ENCODE measurements at places on chromosomes 6 and 20.

- H3K27me3 ChIP-seq: peaks cover 50% of the 10 kb centered on the region
- no peaks in the 10 kb centered on the region for H3K4me1 ChIP-seq
- H3K4me3 ChIP-seq: no peak overlapping the region
- no peaks in the 10 kb centered on the region for H3K36me3 ChIP-seq
- no peak for DNase-seq
Observed at GRCh38 chr20:4837760-4838159, 116.1 kb downstream of the PRND start.

DNA sequence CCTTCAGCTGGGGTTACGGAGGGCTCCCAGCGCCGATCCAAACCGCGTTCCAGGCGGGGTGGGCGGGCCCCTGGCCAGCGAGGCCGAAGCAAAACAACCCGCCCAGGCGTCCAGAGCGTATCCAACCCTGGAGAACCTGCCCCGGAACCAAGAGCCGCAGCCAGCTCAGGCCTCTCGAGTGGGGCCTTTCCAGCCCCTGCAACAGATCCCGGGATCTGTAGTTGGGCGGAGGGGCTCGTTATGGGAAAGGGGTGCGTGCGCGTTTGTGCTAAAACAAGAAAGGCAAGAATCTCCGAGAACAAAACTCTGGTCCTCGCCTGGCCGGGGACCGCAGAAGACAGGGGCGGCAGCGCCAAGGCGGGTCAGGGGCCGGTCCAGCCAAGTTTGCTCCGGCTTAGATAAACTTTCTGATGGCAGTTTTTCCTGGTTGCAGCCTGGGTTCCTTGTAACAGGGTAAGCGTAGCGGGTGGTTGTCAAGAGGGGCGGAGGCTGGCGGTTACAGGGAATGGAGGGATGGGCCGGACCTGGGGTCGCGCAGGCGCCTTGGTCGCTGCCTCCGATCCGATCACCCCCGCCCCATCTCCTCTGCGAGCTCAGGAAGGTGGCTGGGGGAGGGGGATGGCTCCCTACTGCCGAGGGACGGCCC, 448 bp upstream of the RIN2 start:
- no peak for DNase-seq
- H3K27ac ChIP-seq: no peak overlapping the region
- no peaks in the 10 kb centered on the region for H3K36me3 ChIP-seq
- no peaks in the 10 kb centered on the region for H3K4me1 ChIP-seq
- H3K27me3 ChIP-seq: peaks cover 49% of the 10 kb centered on the region

GRCh38 chr6:21886542-21887151, 293.1 kb downstream of the SOX4 start:
- peaks cover 9% of the 10 kb centered on the region for H3K4me1 ChIP-seq
- H3K27me3 ChIP-seq: no peaks in the 10 kb centered on the region
- no peak overlapping the region for H3K27ac ChIP-seq
- no peak overlapping the region for H3K4me3 ChIP-seq

- no peak for DNase-seq
- no peaks in the 10 kb centered on the region for H3K27me3 ChIP-seq
- H3K36me3 ChIP-seq: no peaks in the 10 kb centered on the region
- no peaks in the 10 kb centered on the region for H3K4me1 ChIP-seq
Observed at GRCh38 chr6:169545982-169546381, 155.8 kb downstream of the WDR27 start.

DNA sequence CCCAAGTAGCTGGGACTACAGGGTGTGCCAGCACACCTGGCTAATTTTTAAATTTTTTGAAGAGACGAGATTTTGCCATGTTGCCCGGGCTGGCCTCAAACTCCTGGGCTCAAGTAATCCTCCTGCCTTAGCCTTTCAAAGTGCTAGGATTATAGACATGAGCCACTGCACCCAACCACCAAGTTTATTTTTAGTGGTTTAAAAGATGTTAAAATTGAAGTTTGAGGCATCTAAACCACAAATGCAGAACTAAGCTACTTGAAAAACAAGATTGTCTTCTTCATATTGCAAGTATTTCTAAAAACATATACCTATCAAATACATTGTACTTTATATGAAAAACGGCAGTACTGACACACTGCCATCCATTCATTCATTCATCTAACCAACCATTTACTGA, 31.6 kb downstream of the WASF1 start:
- H3K4me3 ChIP-seq: no peak overlapping the region
- no peaks in the 10 kb centered on the region for H3K4me1 ChIP-seq
- DNase-seq: no peak
- H3K27me3 ChIP-seq: no peaks in the 10 kb centered on the region

GRCh38 chr6:25660512-25660911, 8.5 kb downstream of the SCGN start:
- H3K27me3 ChIP-seq: peaks cover 27% of the 10 kb centered on the region
- H3K4me1 ChIP-seq: no peaks in the 10 kb centered on the region
- DNase-seq: no peak
- no peak overlapping the region for H3K27ac ChIP-seq
- H3K4me3 ChIP-seq: no peak overlapping the region

DNA sequence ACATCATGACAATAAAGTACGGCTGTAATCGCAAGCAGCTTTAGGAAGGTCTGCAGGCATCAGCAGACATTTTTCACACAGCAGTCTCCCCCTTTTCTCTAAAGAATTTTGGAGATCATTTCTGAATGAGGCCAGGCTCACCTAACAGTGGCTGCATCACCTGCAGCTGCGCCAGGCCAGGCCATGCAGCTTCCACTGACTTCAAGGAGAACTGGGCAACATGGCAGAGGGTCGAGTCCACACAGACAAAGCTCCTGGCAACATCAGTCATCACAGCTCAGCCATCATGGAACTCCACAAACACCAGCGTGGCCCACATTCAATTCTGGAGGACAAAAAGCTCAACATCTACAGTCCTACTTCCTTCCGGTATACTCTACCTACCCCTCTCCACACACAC, 17.8 kb upstream of the FOXC1 start:
- no peak for DNase-seq
- peaks cover 6% of the 10 kb centered on the region for H3K4me1 ChIP-seq
- H3K27ac ChIP-seq: no peak overlapping the region
- H3K36me3 ChIP-seq: no peaks in the 10 kb centered on the region

DNA sequence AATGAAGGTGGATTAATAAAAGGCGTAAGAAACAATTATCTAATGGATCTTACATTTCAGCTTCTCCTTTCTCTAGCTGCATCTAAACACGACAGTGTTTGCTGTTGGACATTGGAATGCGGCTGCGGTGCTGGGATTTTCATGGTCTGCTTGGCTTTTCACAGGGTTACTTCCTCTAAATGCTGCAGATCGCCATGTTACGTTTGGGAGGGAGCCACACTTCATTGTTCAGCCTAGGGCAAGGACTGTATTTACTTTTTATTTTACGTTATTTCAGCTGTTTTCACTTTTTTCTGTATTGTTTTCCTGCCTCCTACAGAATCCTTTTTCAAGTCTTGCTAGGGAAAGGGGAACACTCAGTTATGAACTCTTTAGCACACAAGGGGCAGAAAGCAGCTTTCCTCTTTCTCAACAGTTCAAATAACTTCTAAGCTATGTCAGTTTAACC, 97.9 kb upstream of the MTHFD1L start:
- no peaks in the 10 kb centered on the region for H3K27me3 ChIP-seq
- H3K4me1 ChIP-seq: no peaks in the 10 kb centered on the region
- H3K27ac ChIP-seq: no peak overlapping the region
- no peaks in the 10 kb centered on the region for H3K36me3 ChIP-seq

DNA sequence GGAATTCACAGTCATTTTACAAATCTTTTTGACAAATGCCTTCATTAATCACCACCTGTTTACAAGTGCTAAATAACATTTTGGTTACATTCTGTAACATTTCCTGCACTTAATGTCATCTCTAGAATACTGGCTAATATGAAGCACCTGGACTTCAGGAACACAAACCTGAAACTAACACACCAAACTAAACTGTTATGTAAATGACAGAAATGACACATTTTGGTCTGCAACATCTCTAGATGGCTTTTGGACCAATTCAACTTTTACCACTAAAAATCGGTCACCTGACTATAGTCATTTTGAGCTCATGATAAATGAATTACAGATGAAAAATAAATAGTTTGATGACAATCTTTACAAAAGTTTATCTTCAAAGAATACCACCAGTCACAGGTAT, 80.6 kb downstream of the ATG5 start:
- no peaks in the 10 kb centered on the region for H3K4me1 ChIP-seq
- H3K36me3 ChIP-seq: peaks cover 45% of the 10 kb centered on the region
- H3K27ac ChIP-seq: no peak overlapping the region
- H3K27me3 ChIP-seq: no peaks in the 10 kb centered on the region
- no peak for DNase-seq
- H3K4me3 ChIP-seq: no peak overlapping the region

DNA sequence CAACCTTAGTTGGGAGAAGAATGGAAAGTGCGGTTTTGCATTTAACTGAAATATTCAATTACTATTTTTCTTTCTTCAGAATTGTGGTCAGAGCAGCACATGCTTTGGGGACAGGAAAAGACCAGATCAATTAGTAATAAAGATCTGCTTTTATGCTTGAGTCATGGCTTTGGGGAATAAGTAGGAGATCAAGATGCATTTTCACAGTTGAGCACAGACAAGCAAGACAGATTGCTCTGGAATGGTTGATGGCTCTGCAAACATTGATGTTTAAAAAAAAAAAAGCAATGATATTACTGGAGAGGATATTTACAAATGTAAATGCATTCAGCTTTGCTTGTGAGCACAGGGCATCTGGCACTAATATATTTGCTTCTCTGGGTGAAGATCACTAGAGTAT, 224.4 kb upstream of the SASH1 start:
- no peak overlapping the region for H3K27ac ChIP-seq
- H3K4me1 ChIP-seq: no peaks in the 10 kb centered on the region
- no peaks in the 10 kb centered on the region for H3K27me3 ChIP-seq
- H3K4me3 ChIP-seq: no peak overlapping the region
- H3K36me3 ChIP-seq: no peaks in the 10 kb centered on the region
- DNase-seq: no peak
